ENCODE measurements at places on chromosomes 16 and 17. TPM values are rescaled to one million over a fixed set of nuclear protein-coding genes. Genes with fewer than 3 reads are reported as not detected.
A peak's percentile ranks its signal among the peaks of the same experiment; 100 is the strongest.

DNA sequence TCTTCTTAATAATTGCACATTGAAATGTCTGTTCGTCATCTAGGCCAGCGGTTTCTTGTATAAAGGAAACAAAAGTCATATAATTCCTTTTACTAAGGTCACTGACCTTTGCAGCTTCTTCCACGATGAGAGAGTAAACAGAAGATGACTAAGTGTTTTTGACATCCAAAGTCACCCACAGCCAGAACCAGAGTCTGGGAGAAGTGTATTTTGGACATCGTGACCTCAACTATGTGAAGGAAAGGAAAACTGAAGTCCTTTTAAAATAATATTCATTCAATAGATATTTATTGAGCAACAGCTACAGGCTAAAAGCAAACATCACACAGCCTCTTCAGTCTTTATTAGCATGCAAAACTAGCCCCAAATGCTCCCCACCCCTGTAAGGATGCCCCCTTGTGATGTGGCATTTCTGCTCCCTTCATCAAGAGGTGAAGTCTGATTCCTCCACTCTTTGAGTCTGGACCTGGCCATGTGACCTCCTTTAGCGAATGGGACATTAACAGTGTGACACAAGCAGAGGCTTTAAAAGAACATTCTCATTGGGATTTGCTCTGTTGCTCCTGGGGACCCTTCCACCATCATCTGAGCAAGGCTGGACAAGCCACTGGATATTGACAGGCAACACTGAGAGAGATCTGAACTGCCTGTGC lies 8.1 kb upstream of the PMP22 start:
- ATAC-seq = no peak

GRCh38 chr16:2712546-2712945 lies 7.5 kb downstream of the PRSS27 start:
- no peak for ATAC-seq

DNA sequence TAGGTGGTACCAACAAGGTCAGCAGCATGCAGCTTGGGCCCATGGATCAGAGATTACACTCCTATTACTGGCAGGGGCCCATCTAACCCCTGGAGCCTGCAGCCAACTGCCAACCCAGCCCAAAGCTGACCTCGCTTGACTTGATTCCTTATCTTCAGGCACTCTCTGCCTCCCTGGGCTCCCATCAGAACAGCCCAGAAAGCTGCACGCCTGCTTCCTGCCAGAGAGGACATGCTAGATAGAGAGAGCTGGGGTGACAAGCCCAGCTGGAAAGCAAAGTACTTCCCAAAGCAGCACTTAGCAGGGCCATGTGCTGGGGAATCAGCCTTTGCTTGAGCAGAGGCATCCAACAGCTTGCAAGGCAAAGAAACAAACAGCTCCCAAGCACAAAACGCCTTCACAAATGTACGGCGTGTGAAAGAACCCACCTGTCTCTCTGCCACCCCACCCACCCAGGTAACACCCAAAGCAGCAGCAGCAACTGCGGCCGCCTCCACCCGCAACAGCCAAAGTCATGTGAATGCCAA lies 74.2 kb upstream of the NLK start:
- no peak for ATAC-seq

DNA sequence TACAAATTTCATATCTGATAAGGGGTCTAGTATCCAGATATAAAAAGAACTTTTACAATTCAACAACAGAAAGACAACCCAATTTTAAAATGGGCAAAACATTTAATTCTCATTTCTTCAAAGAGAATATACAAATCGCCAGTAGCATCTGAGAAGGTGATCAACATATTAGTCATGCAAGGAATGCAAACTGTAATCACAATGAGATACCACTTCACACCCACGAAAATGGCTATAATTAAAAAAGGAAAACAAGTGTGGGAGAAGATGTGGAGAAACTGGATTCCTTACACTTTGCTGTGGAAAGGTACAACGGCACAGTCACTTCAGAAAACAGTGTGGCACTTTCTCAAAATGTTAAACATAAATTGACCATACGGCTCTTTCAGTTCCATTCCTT lies 168.2 kb downstream of the VPS53 start:
- peak; percentile 10 for ATAC-seq

GRCh38 chr17:82909322-82909904 lies 69.6 kb upstream of the ZNF750 start:
- ATAC-seq = no peak

DNA sequence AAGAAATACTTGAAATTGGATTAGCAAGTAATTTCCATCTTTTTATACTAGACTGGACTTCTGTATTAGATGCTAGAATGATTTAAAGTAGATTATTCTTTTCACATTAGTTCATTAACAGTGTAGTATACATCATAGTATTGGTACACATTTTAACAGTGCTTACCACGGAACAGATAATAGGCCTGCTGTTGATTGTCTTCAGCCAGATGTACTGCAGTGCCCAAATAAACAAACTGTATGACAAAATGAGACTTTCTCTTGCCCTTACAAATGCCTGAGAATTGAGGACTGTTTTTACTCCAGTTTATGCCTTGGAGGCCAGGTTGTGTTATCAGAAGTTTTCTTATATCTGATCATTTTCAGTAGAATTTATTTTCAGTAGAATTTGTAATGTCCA lies 631 bp downstream of the EVI2A start:
- no peak for ATAC-seq

DNA sequence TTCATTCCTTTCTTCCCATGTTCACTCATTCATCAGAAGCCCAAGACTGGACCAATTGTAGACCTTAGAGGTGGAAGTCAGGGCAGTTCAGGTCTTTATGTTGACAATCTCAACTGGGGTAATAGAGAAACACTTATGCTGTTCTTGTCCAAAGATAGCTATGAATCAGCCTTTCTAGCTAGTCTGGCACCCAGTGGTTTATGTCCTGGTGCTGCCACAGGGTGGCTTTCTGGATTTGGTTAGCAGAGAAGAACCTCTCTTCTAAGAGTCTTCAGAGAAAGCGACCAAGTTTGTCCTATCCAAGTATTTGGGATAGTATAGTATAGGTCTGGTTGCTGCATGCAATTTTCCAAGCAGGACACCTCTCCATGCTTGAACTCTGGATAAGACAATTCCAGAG lies 83.3 kb downstream of the NOG start:
- ATAC-seq = no peak

DNA sequence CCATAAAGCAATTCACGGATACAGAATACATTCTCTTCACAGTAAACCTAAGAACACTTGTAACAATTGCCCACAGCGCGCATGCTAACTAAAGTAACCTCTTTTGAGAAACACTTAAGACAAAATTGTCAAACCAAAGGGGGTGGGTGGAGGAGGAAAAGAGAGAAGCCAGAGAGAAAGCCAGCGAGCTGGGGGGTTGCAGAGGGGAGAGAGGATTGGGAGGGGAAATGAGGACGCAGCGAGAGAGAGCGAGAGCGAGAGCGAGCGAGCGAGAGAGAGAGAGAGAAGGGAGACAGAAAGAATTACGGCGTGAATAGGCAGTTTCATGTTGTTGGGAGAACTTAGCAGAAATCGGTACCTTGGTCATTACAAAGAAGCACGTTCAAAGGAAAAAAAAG lies 1.6 kb upstream of the HOXB7 start:
- peak; percentile 4 for ATAC-seq

Gene C16orf46
- total RNA-seq = not detected

Gene TAOK2
- 34.9 TPM for total RNA-seq

Gene BRCA1
- 80.3 TPM for total RNA-seq

Gene CDT1
- total RNA-seq = 96.6 TPM

All from activated T-helper 17 cell treated with anti-CD3 and anti-CD28 coated beads, Interleukin-2, amount 50 U/mL, for 72 hours (primary cell).